ENCODE measurements at places on chromosomes 11 and 22. TPM values are rescaled to one million over a fixed set of nuclear protein-coding genes. Genes with fewer than 3 reads are reported as not detected.

The MRGPRE gene
- total RNA-seq = not detected

The FLRT1 gene
- total RNA-seq = 0.67 TPM

The NLRP14 gene
- not detected for total RNA-seq

The OR51B5 gene
- total RNA-seq = not detected

The TBX10 gene
- not detected for total RNA-seq

The SYNGR1 gene
- 29.5 TPM for total RNA-seq

The TREH gene
- total RNA-seq = not detected

The SMTNL1 gene
- total RNA-seq = not detected

The PKNOX2 gene
- 5.5 TPM for total RNA-seq

The FAM180B gene
- total RNA-seq = not detected

The TLCD5 gene
- 18.7 TPM for total RNA-seq

The RIMBP3B gene
- 0.08 TPM for total RNA-seq

The KIRREL3 gene
- 0.51 TPM for total RNA-seq

The SLC22A9 gene
- not detected for total RNA-seq

The TPBGL gene
- total RNA-seq = 0.12 TPM

The TMEM135 gene
- 12.2 TPM for total RNA-seq

The HTR3B gene
- total RNA-seq = not detected

The CASP5 gene
- not detected for total RNA-seq

The TRIM49 gene
- total RNA-seq = not detected

The PRAME gene
- total RNA-seq = 0.19 TPM

The MS4A7 gene
- 27.7 TPM for total RNA-seq

The VSTM5 gene
- not detected for total RNA-seq

The GUCY1A2 gene
- total RNA-seq = 1.7 TPM

The GAL3ST3 gene
- total RNA-seq = 29.0 TPM

The ABTB2 gene
- 27.0 TPM for total RNA-seq

The OR2AG2 gene
- not detected for total RNA-seq

The ACR gene
- total RNA-seq = not detected

The UBQLN3 gene
- total RNA-seq = not detected

The MYEOV gene
- total RNA-seq = 0.12 TPM

The KCNQ1OT1 gene
- total RNA-seq = 0.35 TPM

The PLAAT5 gene
- 4.0 TPM for total RNA-seq

The MMP11 gene
- 2.2 TPM for total RNA-seq

The FBLN1 gene
- 92.8 TPM for total RNA-seq

The SCGB2A2 gene
- total RNA-seq = not detected

The CHST1 gene
- 2.7 TPM for total RNA-seq

The ENTHD1 gene
- not detected for total RNA-seq

The BIRC3 gene
- 9.1 TPM for total RNA-seq

The ACO2 gene
- 447 TPM for total RNA-seq

The NRXN2 gene
- total RNA-seq = 1.4 TPM

The SLC5A1 gene
- 67.5 TPM for total RNA-seq

The GRK3 gene
- total RNA-seq = 6.2 TPM

The MRPL21 gene
- 63.2 TPM for total RNA-seq

The MUC15 gene
- total RNA-seq = not detected

Data from right atrium auricular region (tissue), 2 donors.